ENCODE measurements at places on chromosomes 3 and 15.

DNA sequence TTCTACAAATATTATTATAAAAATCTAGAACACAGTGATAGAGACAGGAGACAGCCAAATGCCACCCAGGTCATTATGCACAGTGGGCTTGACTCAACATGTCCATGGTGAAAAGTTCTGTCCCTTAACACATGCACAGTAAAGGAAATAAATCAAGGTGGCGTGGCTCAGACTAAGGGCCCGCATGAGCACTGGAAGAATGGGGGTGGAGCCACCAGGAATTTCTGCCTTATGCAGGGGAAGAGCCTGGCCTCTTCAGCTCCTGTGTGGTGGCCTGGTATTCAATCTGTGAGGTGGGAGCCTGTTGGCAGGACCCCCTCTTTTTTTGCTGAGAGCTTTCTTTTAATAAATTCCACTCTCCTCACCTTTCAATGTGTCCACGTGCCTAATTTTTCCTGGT, 17.2 kb upstream of the SPG21 start:
- H3K4me1 ChIP-seq: no peaks in the 10 kb centered on the region
- no peaks in the 10 kb centered on the region for H3K27me3 ChIP-seq
- H3K27ac ChIP-seq: no peak overlapping the region

DNA sequence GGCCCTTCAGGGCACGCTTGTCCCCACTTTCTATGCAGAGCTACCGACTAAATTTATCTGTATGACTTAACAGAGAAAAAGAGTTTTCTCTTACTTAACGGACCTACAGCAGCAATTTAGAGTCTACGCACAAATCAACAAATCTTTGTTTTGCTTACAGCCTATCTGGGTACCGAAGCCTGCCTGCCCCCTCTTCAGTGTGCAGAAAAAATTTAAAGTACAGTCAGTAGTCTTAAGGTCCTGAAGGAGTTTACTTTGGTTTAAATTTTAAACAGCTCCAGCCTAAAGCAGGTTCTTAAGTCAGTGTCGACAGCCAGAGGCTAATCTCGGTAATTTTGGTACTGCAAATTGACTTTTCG, 570 bp downstream of the SACM1L start:
- H3K4me3 ChIP-seq: peak overlapping the region; percentile 85
- no peaks in the 10 kb centered on the region for H3K36me3 ChIP-seq
- peak overlapping the region; percentile 97 for H3K27ac ChIP-seq
- DNase-seq: no peak
- peaks cover 5% of the 10 kb centered on the region for H3K4me1 ChIP-seq
- H3K27me3 ChIP-seq: no peaks in the 10 kb centered on the region

- H3K27ac ChIP-seq: no peak overlapping the region
- H3K27me3 ChIP-seq: no peaks in the 10 kb centered on the region
- no peaks in the 10 kb centered on the region for H3K4me1 ChIP-seq
- DNase-seq: no peak
- peaks cover 9% of the 10 kb centered on the region for H3K36me3 ChIP-seq
Observed at GRCh38 chr15:42729409-42729808, 7.5 kb downstream of the CDAN1 start.

DNA sequence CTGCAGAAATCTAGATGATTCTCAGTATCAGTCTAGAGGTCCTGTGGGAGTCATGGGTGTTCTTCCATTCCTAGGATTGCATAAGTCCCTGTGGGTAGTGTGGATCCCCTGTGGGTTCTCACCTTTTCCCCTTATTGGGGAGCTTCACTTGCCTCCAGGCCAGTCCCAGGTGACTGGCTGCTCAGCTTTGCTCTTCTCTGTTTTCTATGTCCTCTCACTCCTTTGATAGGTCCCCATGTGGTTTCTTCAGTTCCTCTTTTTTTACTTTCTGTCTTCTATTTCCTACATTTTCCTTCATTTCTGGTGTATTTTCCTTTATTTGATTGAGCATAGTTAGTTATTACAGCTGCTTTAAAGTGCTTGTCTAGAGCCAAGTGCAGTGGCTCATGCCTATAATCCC, 10.9 kb downstream of the TEX55 start:
- DNase-seq: no peak
- no peak overlapping the region for H3K4me3 ChIP-seq
- no peaks in the 10 kb centered on the region for H3K4me1 ChIP-seq
- no peak overlapping the region for H3K27ac ChIP-seq
- no peaks in the 10 kb centered on the region for H3K27me3 ChIP-seq

- H3K27ac ChIP-seq: peak overlapping the region; percentile 42
- no peaks in the 10 kb centered on the region for H3K36me3 ChIP-seq
- H3K4me1 ChIP-seq: no peaks in the 10 kb centered on the region
- H3K4me3 ChIP-seq: no peak overlapping the region
Observed at GRCh38 chr3:27532426-27533260, 48.5 kb upstream of the SLC4A7 start.

- DNase-seq: no peak
- H3K27me3 ChIP-seq: no peaks in the 10 kb centered on the region
- no peak overlapping the region for H3K4me3 ChIP-seq
- no peaks in the 10 kb centered on the region for H3K36me3 ChIP-seq
- H3K27ac ChIP-seq: no peak overlapping the region
Observed at GRCh38 chr15:48500595-48500994, 144.9 kb downstream of the FBN1 start.

GRCh38 chr3:16884748-16885592, at the start of gene PLCL2:
Gene PLCL2 (plus strand): TSS chr3:16884955. CDS start chr3:16885040, 85 bp downstream.
- no peaks in the 10 kb centered on the region for H3K4me1 ChIP-seq
- H3K36me3 ChIP-seq: no peaks in the 10 kb centered on the region
- H3K27me3 ChIP-seq: no peaks in the 10 kb centered on the region
- DNase-seq: peak; percentile 63
- peak within 1 kb of the TSS; percentile 59 for H3K4me3 ChIP-seq

GRCh38 chr15:78396976-78397375, 41.0 kb upstream of the IREB2 start:
- no peak overlapping the region for H3K4me3 ChIP-seq
- no peak overlapping the region for H3K27ac ChIP-seq
- H3K36me3 ChIP-seq: no peaks in the 10 kb centered on the region
- H3K4me1 ChIP-seq: peaks cover 9% of the 10 kb centered on the region
- DNase-seq: peak; percentile 83
- H3K27me3 ChIP-seq: no peaks in the 10 kb centered on the region

Measured in colonic mucosa (tissue), 4 donors.